ENCODE measurements at places on chromosomes 6 and 20.

GRCh38 chr6:79631693-79632172 is 604 bp downstream of the SH3BGRL2 start:
- DNase-seq = no peak

- no peak for DNase-seq
These were observed 105.1 kb downstream of the MKKS start for GRCh38 chr20:10328897-10329255.

DNA sequence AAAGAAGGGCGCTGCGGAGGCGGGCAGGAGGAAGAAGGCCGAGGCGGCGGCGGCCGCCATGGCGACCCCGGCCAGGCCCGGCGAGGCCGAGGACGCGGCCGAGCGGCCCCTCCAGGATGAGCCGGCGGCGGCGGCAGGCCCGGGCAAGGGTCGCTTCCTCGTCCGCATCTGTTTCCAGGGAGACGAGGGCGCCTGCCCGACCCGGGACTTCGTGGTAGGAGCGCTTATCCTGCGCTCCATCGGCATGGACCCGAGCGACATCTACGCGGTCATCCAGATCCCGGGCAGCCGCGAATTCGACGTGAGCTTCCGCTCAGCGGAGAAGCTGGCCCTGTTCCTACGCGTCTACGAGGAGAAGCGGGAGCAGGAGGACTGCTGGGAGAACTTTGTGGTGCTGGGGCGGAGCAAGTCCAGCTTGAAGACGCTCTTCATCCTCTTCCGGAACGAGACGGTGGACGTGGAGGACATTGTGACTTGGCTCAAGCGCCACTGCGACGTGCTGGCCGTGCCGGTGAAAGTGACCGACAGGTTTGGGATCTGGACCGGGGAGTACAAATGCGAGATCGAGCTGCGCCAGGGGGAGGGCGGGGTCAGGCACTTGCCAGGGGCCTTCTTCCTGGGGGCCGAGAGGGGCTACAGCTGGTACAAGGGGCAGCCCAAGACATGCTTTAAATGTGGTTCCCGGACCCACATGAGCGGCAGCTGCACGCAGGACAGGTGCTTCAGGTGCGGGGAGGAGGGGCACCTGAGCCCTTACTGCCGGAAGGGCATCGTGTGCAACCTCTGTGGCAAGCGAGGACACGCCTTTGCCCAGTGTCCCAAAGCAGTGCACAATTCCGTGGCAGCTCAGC is 780 bp downstream of the ZCCHC3 start:
- peak; percentile 29 for DNase-seq

GRCh38 chr6:50681213-50681824 is 32.0 kb upstream of the TFAP2D start:
- DNase-seq = no peak
